Right cardiac atrium (tissue), 5 donors: ENCODE measurements at places on chromosomes 7 and 10. TPM values are rescaled to one million over a fixed set of nuclear protein-coding genes. Genes with fewer than 3 reads are reported as not detected.

- no peak for DNase-seq
These were observed 6.2 kb upstream of the STARD3NL start for GRCh38 chr7:38171623-38172391.

DNA sequence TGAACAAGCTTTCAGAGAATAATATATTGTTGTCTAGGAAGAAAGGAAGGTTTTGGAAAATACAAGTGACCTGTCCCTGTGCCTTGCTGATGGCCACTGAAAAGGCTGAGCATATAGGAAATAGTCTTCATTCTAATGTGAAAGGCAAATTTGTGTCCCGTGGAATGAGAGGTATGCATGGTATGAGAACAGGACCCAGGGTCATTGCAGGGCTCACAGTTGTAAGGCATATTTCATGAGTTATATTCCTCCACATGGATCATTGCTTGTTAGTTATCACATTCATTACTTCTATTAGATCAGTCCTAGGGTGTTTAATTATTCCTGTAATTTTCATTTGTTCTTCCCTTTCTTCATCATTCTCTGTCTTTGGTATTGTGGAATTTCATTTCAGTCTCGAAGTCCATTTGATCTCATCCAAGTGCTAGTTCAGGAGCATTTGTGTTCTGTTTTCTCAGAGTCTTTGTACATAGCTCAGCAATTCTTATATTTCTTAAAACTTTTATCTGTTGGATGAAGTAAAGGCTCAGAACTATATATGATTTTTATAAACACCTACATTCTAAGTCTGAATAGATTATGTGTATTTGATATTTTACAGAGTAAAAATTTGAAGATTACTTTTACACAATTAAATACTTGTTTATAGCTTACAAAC lies 39.4 kb upstream of the ARHGAP21 start:
- no peak for DNase-seq

DNA sequence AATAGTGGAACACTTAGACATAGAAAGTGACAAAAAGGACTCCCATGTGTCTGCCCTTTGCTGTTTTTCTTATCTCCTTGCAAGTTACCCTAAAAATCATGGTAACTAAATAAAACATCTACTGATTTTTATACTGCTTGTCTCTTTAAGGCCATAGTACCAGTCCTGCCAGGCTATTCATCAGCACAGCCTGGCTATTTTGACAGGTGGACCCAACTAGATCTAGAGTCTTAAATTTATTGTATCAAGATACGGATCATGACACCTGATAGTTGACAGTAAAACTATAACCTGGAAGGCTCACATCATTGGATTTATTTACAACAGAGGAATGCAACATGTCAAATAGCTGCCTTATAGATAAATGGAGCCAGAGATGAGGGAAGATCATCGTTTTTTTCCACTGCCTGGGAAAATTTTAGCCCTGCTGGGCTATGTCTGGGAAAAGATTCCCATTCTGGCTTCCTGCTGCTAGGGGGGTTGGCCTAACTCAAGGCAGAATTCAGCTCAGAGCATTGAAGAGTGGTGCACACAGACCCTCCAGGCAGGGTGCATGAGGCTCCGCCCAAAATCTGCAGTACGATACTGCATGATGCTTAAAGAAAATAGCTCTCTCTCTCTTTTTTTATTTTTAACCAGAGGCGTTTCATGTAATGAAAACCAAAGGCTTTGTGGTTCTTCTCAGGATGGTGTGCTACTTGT lies 292.0 kb upstream of the FZD8 start:
- DNase-seq = no peak

- DNase-seq = no peak
These were observed 77.5 kb downstream of the AFAP1L2 start for GRCh38 chr10:114326795-114327194.

DNA sequence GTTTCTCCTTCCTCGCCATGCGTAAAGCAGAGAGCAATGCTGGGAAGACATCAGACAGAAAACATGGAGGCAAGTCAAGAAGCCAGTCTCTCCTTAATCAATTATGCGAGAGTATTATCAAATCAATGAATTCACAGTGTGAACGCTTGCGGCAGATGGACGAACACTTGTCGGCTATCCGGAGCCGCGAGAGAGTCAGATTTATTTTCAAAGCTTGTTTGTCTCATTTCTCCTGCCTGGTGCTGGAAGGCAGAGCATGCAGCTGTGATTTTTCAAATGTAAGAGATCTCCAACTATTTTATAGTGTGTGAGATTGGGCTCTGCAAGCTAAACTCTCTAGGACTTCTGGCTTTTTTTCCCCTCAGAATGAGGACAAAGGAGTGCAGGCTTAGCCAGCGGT lies 252.3 kb downstream of the SNX10 start:
- DNase-seq = no peak

DNA sequence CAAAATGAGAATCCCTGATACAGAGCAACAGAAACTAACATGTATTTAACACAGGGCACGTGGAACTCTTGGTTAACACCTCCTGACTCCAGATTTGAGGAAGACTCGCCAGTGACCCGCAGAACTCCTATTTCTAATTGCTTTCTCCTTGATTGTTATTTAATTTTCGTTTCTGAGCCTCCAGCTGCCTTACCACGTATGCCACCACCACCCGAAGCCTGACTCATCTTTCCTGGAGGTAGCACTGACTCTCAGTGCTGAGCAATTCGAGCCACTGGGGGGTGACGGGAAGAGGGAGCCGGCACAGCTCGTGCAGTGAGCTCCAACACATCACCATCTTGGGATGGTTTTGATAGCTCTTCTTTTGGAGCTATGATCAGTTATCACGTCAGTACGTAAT lies 273.9 kb upstream of the MGMT start:
- DNase-seq = no peak

DNA sequence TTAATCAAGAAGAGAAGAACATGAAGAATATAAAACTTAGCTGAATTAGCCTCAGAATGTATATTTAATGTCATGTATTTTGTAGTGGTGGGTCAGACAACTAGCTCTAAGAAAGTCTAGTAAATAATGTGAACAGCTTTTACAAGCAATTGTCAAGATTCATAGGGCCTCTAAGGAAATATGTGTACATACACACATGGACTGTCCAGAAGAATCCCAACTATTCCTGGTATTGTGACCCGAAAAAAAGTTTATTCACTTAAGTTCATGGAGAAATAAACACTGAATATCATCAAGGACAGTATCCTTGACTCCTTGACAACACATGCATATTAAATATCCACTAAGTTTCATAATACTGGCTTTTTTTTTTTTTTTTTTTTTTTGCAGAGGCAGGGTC lies 11.4 kb upstream of the TWIST1 start:
- no peak for DNase-seq

GRCh38 chr7:136976504-136977251 lies 108.2 kb downstream of the CHRM2 start:
- DNase-seq = no peak

GRCh38 chr7:131924857-131925256 lies 368.4 kb upstream of the PODXL start:
- DNase-seq = no peak

DNA sequence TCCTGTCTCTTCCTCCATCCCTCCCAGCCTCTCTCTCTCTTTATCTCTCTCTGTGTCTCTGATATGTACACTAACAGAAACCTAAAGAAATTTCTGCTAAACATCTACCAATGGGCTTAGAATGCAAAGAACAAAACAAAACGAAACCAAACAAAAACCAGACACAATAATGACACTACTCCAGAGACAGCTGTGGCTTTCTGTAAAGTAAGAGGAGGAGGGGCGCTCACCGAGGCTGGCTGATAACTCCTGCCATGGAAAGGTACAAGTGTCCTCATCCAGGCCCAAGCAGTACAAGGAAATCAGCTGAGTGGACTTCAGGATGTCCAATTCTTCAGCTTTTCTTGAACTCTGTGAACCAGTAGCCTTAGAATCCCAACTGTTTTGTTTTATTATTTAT lies 70.4 kb upstream of the FZD8 start:
- no peak for DNase-seq

DNA sequence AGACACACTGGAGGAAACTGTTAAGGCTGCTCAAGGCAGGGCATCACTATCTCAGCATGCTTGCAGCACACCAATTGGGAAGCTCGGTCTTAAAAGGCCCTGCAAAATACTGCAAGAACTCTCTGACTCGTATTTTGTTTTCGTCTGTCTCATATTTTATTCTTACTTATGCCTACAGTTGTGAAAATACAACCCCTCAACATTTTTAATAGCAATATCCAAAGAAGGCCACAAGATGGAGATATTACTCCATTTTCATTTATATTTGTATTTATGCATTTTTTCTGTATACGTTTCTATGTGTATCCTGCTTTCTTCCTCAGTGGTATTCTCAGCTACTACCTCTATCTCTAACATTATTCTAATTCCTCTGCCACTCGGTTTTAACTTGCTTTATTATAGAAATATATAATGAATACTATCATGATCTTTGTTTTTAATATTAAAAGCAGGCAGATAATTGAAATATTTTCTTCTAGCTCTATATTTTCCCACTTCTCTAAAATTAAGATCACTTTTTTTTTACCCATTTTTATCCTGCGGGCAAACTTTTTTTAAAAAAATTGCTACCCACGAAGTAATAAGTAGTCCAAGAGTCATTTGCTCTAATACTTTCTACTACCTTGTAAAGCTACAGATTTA lies 10.0 kb downstream of the DNAJC1 start:
- DNase-seq = no peak

GRCh38 chr10:112059220-112059619 lies 124.3 kb downstream of the GPAM start:
- no peak for DNase-seq

DNA sequence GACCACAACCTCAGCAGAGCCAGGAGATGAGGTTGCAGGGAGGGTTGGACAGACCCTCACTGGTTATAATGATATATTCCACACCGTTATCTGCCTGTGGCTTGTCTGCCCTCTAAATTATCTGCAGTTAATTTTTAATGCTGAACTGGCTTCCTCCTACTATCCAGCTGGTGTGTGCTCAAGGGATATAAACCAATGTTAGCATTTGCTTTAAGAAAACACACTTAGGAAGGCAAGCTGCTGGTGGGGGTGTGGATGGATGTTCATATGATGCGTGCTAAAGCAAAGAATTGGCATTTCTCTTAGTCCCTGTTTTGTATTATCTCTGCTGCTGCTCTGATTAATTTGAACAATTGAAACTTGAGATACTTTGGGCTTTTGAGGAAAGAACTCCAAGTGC lies 132.2 kb upstream of the NPVF start:
- no peak for DNase-seq

GRCh38 chr7:538764-539685 lies 19.4 kb upstream of the PDGFA start:
- no peak for DNase-seq

Gene ERVW-1
- not detected for total RNA-seq

Gene CALCR
- total RNA-seq = 0.12 TPM

Gene CCAR1
- total RNA-seq = 35.4 TPM

Gene PKD2L1
- not detected for total RNA-seq
